ENCODE measurements at places on chromosomes 16 and 17.

- no peak for DNase-seq
Observed at GRCh38 chr17:1989135-1989534, 36.0 kb downstream of the RTN4RL1 start.

GRCh38 chr17:67438667-67439066 is 61.6 kb downstream of the PITPNC1 start:
- no peak for DNase-seq

DNA sequence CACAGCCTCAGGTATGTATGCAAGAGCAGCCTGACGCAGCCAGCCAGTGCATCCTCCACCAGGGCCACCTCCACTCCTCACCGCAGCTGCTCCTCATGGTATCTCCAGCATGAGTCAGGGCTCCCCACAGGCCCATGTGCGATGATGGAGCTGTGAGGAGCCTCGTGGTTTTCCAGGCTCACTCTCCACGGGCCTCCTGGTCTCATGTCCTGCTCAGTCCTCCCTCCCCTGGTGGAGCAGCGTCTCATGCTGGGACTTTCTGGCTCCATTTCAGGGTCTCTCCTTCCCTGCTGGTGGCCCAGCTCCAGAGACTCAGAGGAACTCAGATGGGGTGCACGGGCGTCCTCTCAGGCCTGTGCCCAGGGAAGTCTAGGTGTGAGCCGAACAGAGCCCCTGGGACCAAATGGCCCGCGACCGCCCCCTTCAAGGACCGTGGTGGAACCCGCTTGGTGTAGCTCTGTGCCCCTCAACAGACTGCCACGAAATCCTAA is 70.4 kb downstream of the METRNL start:
- no peak for DNase-seq

DNA sequence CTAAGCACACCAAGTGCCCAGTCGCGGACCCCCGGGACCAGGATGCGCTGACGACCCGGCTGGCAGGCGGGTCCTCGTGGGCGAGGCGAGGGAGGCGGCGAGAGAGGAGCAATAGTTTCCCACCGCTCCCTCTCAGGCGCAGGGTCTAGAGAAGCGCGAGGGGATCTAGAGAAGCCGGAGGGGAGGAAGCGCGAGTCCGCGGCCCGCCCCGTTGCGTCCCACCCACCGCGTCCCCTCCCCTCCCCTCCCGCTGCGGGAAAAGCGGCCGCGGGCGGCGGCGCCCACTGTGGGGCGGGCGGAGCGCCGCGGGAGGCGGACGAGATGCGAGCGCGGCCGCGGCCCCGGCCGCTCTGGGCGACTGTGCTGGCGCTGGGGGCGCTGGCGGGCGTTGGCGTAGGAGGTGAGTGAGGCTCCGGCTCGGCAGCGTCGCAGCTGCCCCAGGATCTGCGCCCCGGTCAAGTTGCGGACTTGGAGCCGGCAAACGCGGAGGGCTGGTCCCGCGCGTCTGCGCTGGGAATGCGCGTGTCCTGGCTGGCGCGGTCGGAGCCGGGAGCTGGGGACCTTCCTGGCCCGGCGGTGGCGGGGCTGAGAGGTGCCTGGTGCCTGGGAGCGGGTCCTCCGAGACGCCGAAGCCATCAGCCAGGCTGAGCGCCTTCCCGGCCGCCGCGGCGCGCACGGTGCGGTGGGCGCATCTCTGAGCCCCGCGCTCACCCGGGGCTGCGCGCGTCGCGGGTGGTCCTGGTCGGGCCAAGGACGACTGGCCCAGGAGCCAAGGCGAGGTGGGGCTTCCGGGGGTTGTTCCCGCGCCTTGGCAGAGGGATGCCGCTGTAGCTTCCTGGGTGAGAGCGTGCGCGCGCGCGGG is at the start of gene ITGB3:
TSS of gene ITGB3 (plus strand) at position 287 of the 862 bp plus-strand sequence. CDS start at position 322, 35 bp downstream.
- DNase-seq = peak; percentile 37

DNA sequence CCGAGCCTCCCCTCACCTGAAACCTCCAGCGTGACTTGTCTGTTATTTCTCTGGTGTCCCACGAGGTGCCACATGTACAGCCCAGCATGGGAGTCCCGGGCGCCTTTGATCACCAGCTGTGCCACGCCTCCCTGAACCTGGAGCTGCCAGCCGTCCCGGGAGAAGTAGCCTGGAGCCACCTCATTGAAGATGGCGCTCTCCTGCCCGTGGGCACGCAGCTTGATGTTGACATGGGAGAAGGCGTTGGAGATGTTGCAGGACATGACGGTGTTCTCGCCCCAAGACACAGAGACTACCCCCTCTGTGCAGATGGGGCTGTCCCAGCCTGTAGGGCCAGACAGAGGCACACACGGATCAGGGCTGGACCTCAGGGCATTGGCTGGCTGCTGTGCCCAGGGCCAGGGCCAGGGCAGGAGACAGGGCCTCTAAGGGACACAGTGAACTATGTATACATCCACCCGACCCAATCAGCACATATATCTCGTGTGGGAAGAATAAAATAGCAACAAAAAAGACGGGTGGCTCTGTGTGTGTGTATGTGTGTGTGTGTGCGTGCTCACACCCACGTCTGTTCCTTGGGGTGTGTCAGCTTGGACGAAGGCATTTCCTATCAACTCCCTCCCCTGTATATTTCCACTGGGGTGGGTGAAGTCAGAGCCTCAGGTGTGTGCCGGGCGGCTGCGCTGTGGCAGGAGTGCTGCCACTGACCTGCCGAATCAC is 7.3 kb upstream of the CD7 start:
- no peak for DNase-seq

DNA sequence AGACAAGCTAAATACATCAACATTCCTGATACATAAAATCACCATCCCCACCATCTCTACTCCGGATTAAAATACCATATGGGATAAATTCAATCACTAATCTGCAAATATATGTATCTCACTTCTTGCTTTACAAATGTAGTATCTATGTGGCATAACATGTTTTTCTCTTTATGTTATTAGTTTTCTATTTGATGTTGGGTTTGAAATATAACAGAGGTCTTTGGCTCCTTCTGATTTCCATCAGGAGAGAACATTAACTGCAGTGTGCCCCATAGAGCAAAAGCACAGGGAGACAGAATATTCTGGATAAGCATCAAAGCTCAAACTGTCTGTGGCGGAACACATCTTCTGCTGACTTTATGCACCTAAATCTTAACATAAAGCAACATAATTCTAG is 547.2 kb upstream of the CDH8 start:
- DNase-seq = no peak

GRCh38 chr17:64166876-64167275 is 36.9 kb upstream of the ERN1 start:
- DNase-seq = no peak

- DNase-seq = no peak
Observed at GRCh38 chr16:86366481-86366880, 143.8 kb upstream of the FOXF1 start.

DNA sequence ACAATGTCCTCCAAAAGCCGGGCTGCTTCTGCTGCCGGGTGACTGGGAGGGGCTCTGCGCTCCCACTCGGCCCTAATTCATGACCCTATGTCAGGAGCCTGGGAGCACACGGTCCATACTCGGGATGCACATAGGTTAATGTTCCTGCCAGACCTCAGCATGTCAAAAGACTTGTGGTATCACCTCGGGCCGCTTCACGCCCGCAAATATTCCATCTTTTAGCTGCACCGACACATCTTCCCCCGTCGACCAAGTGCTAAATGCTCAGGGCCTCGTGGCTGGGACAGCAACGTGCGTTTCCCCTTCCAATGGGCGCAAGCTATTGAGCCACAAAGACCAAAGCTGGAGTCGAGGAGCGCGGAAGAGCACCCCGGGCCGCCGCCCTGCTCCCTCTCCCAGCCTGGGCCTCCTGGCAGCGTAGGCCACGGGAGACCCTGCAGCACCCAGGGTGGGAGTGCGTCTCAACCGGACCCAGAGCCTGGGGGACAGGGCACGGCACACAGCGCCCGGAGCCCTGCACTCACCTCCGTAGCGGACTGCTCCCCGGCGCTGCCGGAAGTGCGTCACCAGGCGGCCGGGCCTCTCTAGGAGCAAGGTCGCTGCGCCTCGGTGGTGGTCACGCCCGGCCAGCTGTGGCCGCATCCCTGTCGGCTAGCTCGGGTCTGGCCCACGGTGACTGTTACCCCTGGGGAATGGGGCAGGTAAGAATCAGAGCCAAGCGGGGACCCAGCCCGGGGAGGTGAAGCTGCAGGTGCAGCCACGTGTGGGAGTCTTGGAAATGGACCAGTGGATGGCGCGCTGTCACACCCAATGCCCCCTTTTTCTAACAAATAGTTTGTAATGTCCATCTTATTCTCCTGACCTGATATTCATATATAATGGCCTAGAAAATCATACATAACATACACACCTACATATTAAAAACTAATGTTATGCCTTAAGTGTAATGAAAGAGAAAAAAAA is at the start of gene ZNF23:
TSS of gene ZNF23 (minus strand) at position 562 of the 963 bp plus-strand sequence. CDS start 5,451 bp downstream, outside the sequence.
- peak; percentile 67 for DNase-seq

DNA sequence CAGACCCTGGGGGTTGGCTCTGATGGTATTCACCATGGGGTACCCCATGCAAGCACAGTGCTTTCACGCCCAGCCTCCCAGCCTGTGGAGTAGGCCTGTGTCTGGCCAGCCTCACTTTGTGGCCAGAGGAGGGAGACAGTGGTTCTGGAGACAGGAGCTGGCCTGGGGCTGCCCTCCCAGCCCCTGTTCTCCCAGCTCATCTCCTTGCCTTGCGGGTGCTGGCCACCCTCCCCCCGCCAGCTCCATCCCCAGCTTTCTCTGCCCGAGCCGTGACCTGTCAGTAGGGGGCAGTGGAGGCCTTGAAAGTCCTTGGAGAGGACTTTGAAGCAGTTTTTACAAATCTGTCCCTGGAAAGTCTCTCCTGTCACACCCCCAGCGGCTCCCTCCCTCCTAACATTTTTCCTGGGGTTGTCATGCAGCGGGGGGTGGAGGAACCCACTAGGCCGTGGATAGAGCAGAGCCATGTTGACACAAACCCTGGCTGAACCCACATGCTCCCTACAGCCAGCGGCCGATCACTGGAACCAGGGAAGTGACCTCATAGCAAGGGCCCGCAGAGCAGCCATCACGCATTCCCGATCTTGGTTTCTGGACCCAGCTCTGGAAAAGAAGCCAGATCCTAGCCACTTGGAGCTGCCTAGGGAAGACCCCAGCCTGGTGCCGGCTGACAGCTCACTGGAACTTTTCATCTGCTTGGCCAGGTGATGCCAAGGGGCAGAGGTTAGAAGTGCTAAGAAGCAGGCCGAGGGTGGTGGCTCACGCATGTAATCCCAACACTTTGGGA is 289.4 kb downstream of the SEC14L1 start:
- DNase-seq = no peak

DNA sequence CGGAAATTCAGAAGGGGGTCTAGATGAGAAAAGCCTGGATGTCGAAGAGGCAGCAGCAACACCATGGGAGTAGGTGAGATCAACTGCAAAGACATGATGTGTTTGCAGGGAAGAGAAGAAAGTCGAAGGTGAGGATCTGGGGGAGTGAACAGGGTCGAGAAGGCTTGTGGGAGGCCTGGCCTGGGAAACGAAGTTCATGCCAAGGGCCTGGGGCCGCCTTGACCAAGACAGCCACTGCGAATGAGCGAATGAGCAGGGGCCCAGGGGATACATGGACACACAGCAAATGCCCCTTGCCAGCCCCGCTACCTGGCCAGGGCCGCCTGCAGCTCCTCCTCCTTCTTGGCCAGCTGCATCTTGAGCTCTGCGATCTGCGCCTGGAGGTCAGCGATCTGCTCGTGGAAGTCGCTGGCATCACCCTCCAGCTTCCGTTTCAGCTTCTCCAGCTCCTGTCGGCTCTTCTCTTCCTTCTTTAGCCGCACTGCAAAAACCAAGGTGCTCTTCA is 87.1 kb downstream of the NDE1 start:
- DNase-seq = no peak

GRCh38 chr16:1916640-1916990 is 1.6 kb downstream of the HS3ST6 start:
- no peak for DNase-seq

DNA sequence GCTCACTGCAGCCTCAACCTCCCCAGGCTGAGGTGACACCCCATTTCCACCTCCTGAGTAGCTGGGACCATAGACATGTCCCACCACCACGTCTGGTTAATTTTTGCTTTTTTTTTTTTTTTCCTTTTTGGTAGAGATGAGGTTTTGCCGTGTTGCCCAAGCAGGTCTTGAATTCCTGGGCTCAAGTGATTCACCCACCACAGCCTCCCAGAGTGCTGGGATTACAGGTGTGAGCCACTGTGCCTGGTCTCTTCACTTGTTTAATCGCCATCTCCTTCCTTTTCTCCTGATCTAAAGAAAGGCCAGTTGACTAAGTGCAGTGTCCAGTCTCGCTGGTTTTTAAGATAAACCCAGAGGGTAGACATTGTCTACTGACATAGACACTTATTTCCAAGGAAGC is 152.0 kb downstream of the C16orf95 start:
- no peak for DNase-seq

DNA sequence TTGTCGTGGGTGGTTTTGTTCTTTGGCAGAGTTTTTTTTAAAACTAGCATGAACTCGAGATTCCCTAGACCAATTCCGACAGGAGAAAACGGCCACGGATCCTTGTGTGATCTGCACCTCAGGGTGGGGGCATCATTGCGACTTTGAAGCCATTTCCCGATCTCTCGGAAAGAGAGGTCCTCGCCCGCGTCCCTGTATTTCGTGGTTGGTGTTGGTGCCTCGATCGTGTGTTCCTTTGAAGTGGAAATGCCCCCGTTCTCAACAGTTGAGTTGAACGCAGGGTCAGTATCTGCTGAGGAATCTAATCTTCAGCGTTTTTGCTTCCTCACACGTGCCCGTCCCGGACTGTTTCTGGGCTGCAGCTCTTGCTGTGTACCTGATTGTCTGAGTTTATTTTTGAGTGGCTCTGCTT is 1.1 kb downstream of the CRAMP1 start:
- DNase-seq = no peak

- no peak for DNase-seq
Observed at GRCh38 chr17:2972749-2973148, 90.7 kb downstream of the OR1D5 start.

- no peak for DNase-seq
Observed at GRCh38 chr17:41642252-41643156, 18.1 kb upstream of the KRT17 start.

GRCh38 chr17:49447628-49448302 is 33.1 kb upstream of the PHB1 start:
- DNase-seq = no peak

- no peak for DNase-seq
Observed at GRCh38 chr16:83915491-83915890, 16.6 kb downstream of the MLYCD start.

DNA sequence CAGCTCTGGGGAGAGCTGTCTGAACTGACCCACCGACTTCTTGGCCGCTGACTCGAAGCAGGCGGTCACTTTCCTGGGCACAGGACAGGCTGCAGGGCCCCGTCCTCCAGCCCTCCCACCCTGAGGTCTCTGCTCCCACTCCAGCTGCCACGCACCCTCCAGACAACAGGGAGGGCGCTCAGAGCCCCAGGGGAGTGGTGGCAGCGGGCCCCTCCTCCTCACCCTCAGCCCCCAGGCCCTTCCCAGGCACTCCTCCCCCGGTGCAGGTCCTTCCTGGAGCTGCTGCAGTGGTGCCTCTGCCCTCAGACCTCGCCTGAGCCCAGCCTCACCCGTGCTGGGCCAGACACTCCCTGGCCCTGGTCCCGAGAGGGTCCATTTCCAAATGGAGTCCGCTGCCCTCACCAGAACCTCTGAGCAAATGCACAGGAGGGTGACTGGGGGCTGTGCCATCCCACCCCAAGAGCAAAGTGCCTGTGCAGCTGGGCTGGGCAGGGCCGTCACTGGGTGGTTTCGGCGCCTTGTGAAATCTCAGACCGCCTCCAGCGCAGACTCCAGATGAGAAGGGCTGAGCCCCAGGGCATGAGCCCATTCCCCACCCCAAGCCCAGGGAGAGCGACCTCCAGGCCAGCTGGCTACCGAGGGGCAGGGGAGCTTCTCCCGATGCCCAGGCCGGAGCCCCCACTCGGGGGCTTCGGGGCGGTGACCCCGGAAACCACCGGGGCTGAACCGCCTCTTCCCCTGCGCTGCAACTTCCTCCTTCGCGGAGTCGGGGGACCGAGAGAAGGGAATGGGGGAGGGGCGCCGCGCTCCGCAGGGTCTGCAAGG is 717 bp downstream of the CYBA start:
- no peak for DNase-seq

- DNase-seq = no peak
Observed at GRCh38 chr17:73589363-73589980, 54.8 kb downstream of the SDK2 start.
